ENCODE measurements at places on chromosomes 11 and 22.

GRCh38 chr22:21873619-21874018, 6.2 kb upstream of the MAPK1 start:
- no peak for DNase-seq

GRCh38 chr11:108973402-108974162, 308.7 kb downstream of the DDX10 start:
- no peak for DNase-seq

- no peak for DNase-seq
Observed at GRCh38 chr11:72871119-72871518, 56.9 kb downstream of the ATG16L2 start.

DNA sequence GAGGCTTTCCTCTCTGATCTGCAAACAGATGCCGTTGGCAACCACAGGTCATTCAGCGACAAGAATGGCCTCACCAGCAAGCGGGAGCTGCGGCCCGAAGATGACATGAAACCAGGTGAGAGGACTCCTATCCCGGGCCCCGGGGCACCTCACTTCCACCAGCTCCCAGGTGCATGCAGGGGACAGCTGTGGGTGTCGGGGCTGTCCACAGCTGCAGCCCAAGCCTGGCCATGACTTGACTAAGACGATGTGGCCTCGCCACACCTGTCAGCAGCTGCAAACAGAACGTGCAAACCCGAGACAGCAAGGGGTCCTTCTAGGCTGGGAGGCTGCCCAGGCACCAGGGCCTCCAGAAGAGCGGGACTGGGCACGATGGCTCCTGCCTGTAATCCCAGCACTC, 3.6 kb downstream of the GAL start:
- DNase-seq, result no peak

DNA sequence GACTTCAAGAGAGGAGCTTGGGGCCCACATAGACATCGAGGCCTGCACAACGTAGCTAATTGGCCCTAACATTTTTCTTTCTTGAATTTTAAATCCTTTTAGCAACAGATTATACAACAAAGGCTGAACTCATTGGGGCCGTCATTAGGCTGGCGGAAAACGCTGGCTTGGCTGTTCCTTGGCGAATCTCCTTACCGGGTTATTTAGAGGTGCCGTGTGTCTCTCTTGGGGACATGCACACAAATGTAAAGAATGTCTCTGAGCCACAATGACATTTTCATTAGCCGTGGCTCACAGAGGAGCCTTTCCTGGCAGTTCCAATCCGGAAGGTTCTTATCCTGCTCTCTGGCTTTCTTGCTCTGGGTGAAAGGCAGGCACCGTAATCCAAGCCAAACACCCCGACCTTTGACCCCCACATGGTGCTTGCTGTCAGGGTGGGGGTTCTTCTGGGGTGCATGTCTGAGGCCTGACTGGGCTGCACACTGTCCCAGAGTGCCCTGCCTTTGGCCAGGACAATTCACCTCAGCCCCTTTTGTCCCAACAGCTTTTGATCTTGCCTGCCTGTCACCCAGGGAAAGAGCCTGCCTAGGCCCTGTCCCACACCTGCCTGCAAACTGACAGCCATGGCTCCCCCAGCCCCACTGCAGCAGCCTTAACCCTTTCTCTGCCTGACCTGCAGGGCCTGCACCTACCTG, 9.2 kb upstream of the FGF3 start:
- DNase-seq, result no peak

- no peak for DNase-seq
Observed at GRCh38 chr22:30279046-30279788, 10.1 kb downstream of the CASTOR1 start.

- no peak for DNase-seq
Observed at GRCh38 chr11:112745973-112746372, 215.2 kb upstream of the NCAM1 start.

DNA sequence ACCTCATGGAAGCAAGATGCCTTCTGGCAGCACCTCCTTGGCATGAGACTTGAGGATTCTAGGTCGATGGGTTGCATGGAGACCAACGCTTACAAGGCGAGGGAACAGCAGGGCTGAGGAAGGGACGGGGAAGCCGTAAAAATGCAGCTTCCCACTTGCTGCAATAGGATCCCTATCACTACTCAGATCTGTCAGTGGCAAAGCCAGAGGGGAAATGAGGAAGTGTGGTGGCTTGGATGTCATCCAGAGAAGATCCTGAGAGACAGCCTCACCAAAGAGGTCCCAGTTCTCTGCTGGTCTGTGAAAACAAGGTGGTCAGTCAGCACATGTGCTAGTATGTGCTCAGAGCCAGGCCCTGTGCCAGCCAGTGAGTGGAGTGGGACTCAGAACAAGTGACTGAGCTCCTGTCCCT, 22.2 kb downstream of the CYB5R2 start:
- DNase-seq, result no peak

GRCh38 chr11:75055511-75055910, 41.2 kb downstream of the OR2AT4 start:
- no peak for DNase-seq

All from tibial nerve (tissue), 4 donors.